ENCODE measurements at places on chromosomes 12 and 14.
A peak's percentile ranks its signal among the peaks of the same experiment; 100 is the strongest.

DNA sequence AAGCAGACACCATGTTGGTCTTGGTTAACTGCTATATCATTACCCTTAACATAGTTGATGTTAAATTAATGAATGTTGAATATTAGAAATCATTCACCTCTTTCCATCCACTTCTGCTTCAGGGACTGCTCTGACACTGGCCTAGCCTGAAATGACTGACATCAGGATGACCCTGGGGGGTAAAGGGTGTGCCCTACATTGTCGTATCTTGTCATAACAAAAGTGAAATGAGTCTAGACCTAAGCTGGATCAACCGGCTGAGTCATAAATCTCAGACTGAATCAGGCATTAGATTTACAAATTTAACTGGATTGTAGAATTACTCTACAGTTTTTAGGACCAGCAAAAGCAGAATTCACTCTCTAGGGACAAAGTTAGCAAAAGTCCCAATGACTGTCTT, 35.3 kb downstream of the KICS2 start:
- no peak for DNase-seq

GRCh38 chr14:104431929-104432541, 147.5 kb upstream of the C14orf180 start:
- DNase-seq = no peak

DNA sequence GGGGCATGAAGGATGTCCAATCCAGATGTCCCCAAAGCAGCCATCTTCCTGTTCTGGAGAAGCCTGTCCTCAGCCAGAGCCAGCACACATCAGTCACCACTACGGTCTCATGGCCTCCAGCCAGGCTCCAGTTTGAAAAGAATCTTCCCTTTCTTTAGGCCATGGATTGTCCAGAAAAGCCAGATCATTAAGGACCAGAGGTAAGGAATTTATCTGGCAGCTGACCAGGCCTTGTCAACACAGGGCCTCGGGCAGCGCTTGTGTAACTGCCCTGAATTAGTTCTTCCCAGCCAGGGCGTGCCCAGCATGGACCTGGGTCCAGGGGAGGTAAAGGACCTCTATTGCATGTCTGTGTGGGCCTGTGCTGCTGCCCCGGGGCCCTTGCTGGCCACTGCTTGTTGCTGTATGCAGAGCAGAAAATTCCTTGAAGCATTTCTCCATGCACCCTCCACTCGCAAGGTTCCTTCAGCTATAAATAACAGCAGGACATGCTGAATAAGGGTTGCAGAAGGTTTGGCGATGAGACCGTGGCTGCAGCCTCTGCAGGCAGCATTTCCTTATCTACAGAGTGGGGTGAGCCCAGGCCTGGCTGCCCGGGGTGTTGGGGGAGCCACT, 21.7 kb upstream of the VPS37B start:
- peak; percentile 9 for DNase-seq

DNA sequence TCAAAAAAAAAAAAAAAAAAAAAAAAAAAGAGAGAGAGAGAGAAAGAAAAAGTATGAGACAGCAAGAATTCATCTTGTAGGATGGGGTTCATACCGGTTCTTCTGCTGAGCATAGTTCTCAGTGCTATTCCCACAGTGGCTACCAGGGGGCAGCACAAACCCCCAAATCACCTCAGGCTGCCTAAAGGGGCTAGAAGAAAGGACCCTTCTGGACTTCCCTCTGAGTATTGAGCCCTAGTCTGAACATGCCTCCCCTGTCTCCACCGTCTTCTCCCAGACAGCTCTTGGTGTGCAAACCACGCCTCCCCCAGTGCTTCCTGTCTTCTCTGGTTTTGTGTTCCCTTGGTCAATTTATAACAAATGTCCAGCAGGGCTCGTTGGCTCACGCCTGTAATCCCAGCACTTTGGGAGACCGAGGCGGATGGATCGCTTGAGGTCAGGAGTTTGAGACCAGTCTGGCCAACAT, 31.3 kb upstream of the SMUG1 start:
- DNase-seq = peak; percentile 51

- no peak for DNase-seq
These were observed 102.0 kb downstream of the FSCB start for GRCh38 chr14:44405011-44405486.

GRCh38 chr14:103273745-103274615, 60.1 kb upstream of the EIF5 start:
- DNase-seq = no peak

GRCh38 chr12:128551266-128551665, 272.5 kb downstream of the SLC15A4 start:
- DNase-seq = peak; percentile 13

DNA sequence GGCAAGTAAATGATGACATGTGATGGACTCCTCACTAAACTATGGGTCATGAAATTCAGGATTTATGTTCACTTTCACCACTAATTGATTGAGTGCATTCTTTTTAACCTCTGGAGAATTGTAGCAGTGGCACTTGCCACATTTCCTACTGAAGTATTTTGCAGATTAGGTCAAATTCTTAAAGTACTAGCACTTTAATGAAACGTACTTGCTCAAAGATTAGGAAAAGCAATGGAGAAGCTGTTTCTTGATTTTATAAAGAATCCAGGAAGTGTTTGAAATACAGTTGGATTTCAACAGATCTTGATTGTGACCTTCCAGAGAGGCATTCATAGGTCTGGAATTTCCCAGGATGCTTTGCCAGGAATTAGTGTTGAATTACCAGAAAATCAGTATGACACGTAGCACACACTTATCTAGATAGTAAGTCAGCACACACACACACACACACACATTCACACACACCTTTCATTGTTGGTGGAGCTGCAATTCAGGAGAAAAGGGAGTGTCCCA, 162.6 kb downstream of the MYRFL start:
- no peak for DNase-seq

DNA sequence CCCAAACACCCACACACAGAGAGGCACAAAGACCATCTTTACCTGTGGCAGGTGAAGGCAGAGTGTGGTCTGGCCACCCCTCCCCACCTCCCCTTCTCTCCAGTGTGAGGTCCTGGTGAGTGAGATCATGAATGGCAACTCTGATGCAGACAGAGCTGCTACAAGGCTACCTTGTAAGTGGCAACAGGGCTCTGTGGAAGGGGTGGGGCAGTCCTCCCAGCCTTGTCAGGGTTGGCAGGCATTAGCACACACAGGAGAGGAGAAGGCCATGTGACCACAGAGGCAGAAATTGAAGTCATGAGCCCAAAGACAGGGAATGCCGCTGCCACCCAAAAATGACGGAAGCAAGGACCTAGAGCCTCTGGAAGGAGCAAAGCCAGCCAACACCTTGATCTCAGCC, 30.7 kb downstream of the VWF start:
- DNase-seq = no peak

GRCh38 chr12:45666396-45666795, 63.1 kb upstream of the ARID2 start:
- no peak for DNase-seq

GRCh38 chr14:73188501-73188911, 48.8 kb upstream of the PAPLN start:
- DNase-seq = no peak

DNA sequence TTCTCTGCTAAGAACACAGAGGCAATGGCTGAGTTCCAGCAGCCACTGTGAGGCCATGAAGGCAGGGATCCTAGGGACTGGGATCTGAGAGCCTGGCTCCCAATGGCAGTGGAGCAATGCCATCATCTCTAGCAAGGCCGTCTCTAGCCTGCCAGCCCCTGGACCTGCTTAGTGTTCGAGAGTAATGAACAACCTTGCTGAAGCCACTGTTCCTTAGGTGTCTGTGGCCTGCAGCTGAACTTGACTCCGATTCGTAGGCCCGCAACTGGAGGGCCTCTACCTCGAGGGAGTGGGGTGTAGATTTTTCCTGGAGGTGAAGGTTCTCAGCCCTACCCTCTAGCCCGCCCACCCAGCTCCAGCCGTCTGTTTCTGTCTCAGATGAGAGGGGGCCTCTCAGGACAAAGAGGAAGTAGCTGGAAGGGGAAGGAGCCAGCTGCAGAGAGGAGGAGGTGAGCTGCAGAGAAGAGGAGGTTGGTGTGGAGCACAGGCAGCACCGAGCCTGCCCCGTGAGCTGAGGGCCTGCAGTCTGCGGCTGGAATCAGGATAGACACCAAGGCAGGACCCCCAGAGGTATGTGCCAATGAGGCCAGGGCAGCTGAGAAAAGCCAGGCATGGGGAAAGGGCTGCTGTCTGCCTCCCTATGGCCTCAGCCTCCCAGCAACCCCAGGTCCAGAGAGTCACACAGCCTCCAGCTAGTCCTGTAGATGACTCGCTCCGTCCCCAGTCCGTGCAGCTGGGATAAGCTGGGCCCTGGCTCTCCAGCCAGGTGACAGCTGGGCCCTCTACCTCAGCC, at the start of gene PLD4:
Gene PLD4 (plus strand): TSS at position 459 of the 793 bp plus-strand sequence. CDS start 2,262 bp downstream, outside the sequence.
- DNase-seq = no peak

DNA sequence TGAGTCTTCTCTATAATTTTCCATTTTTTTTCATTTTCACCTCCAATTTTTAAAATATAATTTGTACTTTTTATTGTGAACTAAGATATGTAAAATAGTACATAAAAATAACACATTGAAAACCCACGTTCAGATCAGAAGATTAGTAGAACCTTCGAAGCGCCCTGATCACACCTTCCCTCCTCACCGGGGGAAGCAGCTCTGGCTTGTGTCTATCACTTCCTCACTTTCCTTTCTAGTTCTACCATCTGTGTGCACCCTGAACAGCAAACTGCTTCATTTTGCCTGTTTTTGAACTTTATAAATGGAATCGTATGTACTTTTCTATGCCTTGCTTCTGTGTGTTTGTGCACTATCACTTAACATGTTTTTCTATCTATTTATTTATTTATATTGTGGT, 11.8 kb upstream of the CD27 start:
- DNase-seq = no peak

DNA sequence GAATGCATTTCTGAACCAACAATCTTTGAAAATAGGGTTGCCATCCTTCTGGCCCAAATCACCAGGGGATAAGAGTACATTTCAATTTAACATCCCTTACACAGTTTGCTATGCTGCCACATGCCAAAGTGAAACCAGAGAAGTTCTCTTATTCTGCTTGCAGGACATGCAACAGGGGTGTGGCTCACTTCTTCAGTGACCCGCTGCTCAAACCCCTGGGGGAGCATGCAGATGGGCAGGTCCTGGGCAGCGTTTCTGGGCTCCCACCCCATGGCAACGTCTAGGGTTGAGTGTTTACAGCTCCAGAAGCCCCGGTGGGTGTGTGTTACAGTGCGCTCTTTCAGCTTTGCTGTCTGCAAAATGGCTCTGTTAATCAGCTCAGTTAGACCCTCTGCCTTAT, 1306.3 kb upstream of the TMEM132C start:
- DNase-seq = no peak

DNA sequence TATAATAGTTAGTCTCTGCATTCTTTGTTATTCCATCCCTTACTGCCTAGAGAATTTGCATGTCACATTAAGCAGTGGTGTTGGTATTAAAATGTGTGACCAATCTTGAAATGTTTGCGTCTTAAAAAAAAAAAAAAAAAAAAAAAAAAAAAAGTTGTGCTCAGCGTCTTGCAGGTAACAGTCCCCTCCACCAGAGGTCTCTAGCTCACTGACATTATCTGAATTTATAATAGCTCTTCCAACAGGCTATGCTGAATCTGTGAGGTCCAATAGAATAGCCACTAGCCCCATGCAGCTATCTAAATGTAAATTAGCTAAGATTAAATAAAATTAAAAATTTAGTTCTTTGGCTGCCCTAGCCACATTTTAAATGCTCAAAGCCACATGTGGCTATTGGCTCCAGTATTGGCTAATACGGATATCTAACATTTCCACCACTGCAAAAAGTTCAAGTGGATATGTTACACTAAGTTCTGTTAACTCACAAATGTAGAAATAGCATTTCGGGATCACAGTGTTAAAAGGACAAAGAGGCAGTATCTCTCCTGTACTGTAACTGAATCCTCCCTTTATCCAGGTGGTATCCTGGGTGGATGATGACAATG, 28.7 kb downstream of the NKX2-8 start:
- no peak for DNase-seq

All from hippocampal formation (tissue), 2 donors.